A549 treated with RU486 at 1 μM for 4 hours (cell line): ENCODE measurements at places on chromosomes 16 and 17. TPM values are rescaled to one million over a fixed set of nuclear protein-coding genes. Genes with fewer than 3 reads are reported as not detected.

The NPIPB13 gene
- 0.81 to 4.3 TPM (median 2.6 TPM) in 5 replicates for total RNA-seq

The PLCG2 gene
- total RNA-seq: 2.3 to 4.5 TPM (median 3.3 TPM) in 5 replicates

The CBFA2T3 gene
- 0.21 to 0.56 TPM (median 0.23 TPM) in 5 replicates for total RNA-seq

The CD300H gene
- total RNA-seq: 0.27 to 1.00 TPM (median 0.43 TPM) in 3 of 5 replicates, not detected in the others

The ARMC5 gene
- 6.0 to 12.7 TPM (median 11.2 TPM) in 5 replicates for total RNA-seq

The KRTAP2-1 gene
- total RNA-seq: not detected in 5 replicates

The CDC42EP4 gene
- total RNA-seq: 64.3 to 85.6 TPM (median 78.7 TPM) in 5 replicates

The PLA2G10 gene
- 0.21 to 0.31 TPM in 2 of 5 replicates, not detected in the others for total RNA-seq

The NOTUM gene
- 0.14 to 0.32 TPM (median 0.26 TPM) in 5 replicates for total RNA-seq

The USP43 gene
- total RNA-seq: 3.8 to 5.2 TPM (median 4.0 TPM) in 5 replicates

The KRTAP4-11 gene
- not detected in 5 replicates for total RNA-seq

The IGFALS gene
- 0.05 TPM in 1 of 5 replicates, not detected in the others for total RNA-seq
